ENCODE measurements at places on chromosomes 1 and 21. TPM values are rescaled to one million over a fixed set of nuclear protein-coding genes. Genes with fewer than 3 reads are reported as not detected.
A peak's percentile ranks its signal among the peaks of the same experiment; 100 is the strongest.

DNA sequence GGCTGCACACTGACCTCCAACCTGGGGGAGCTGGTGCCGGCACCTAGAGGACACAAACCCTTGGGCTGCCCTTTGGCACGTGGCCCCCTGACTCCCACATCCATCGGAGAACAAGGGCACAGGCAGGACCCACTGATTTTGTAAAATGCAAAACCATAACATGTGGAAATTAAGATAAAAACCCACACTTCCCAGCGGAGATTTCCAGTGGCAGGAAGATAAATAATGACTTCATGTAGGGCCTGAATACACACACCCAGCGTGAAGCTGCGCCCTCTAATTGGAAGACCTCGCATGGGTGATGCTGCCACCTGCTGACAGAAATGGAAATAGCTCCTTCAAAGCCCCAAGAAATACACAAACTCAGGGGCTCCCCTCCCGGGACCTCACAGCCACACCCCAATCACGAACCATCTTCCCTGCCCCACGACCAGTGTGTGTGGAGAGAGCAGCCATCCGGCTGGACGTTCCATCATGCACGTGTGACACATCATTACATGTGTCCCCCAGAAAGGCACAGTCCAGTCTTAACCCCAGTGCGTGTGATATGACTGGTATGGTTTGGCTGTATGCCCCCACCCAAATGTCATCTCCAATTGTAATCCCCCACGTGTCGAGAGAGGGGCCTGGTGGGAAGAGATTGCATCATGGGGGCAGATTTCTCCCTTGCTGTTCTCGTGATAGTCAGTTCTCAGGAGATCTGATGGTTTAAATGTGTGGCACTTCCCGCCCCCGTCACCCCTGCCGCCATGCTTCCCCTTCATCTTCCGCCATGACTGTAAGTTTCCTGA lies 5.7 kb upstream of the TPRG1L start:
- peak; percentile 74 for DNase-seq

GRCh38 chr1:38455829-38456530 lies 403.6 kb downstream of the RRAGC start:
- DNase-seq, result no peak

- DNase-seq, result no peak
Measured at GRCh38 chr1:61332196-61332753, 249.9 kb downstream of the NFIA start.

GRCh38 chr21:44818640-44819011 lies 764 bp upstream of the SUMO3 start:
- DNase-seq, result no peak

- DNase-seq, result peak; percentile 79
Measured at GRCh38 chr1:13699936-13700520, at the start of gene PRDM2. Gene PRDM2, plus strand, starts transcription at chr1:13700188. Its CDS starts 15,418 bp downstream, at chr1:13715606.

- DNase-seq, result no peak
Measured at GRCh38 chr1:40594187-40594531, 62.7 kb downstream of the ZNF684 start.

GRCh38 chr1:19273106-19273843 lies 15.3 kb downstream of the AKR7A3 start:
- DNase-seq, result no peak

GRCh38 chr1:173666646-173667045 lies 3.0 kb downstream of the ANKRD45 start:
- DNase-seq, result no peak

- no peak for DNase-seq
Measured at GRCh38 chr21:27108701-27109100, 141.8 kb upstream of the ADAMTS5 start.

GRCh38 chr1:216325946-216326345 lies 97.3 kb downstream of the USH2A start:
- DNase-seq, result no peak

DNA sequence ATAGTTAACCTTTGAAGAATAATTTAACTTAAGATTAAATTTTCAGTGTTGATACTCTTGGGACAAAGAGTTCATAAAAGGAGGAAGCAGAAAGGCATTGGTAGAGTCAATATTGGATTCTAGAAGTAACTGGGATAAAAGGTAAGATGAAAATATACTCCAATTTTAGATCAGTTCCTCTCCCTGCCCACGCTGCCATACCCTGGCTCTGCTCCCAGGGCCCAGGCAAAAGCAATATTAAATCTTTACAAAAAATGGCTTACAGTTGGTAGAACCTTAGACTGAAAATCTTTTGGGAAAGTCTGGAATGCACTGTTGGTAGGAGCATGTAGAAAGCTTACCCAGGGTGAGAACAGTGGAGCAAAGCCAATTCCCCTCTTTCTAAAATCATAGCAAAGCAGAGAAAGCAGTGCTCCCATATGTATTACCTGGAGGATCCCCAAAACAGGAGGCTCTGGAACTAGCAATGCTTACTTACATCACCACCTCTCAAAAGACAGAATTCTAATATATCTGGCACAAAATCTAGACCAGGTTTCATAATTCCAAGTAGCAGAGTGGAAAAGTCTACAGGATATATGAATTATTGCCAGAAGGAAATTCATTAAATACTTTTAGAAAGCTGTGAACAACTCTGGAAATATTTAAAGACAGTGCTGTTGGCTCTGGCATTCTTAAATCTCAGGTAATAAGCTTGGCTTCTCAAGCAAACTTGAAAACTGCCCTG lies 24.5 kb downstream of the KIAA0319L start:
- no peak for DNase-seq

- DNase-seq, result no peak
Measured at GRCh38 chr1:40949563-40949962, 29.9 kb upstream of the CTPS1 start.

DNA sequence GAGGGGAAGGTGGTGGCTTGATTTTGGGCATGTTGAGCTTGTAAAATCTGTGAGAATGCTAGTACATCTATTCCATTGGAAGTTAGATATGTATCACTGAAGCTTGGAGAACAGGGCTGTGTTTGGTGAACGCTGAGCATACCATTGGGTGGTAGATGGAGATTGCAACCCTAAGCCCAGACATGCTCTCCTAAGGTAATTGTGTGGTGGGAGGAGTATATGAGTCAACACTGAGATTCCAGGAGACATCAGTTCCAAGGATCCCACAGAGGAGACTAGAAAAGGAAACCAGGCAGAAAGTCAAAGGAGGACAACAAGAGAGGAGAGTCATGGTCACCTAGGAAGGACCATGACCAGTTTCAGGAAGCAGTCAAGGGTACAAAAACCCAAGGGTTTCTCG lies 60.4 kb downstream of the KIF21B start:
- peak; percentile 2 for DNase-seq

DNA sequence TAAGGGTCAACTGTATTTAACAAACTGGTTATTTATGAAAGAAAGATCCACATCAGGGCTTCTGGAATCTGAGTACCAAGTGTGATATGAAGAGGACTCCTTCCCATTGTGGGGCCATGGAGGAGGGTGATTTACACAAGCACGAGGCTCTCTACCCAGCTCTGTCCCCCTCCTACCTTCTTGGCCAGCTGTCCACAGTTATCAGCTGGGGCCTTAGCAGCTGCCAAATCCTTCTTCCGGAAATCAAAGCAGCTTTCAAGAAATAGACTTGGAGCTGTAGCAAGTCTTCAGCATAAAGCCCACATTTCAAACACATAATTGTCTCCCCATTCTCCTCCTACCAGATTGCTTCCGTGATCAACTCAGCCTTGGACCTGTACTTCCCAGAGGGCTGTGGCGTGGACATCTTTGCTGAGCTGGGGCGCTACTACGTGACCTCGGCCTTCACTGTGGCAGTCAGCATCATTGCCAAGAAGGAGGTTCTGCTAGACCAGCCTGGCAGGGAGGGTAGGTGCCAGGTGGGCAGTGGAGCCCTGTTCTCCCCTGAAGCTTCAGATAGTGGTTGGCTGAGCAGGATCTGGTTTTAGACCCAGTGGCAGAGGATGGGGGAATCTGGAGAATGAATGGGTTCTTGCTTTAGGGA lies 15.5 kb downstream of the AZIN2 start:
- DNase-seq, result no peak

GRCh38 chr1:193697115-193697762 lies 510.8 kb upstream of the B3GALT2 start:
- no peak for DNase-seq

GRCh38 chr1:160651433-160652064 lies 4.7 kb upstream of the SLAMF1 start:
- no peak for DNase-seq

GRCh38 chr1:74689621-74690363 lies 16.2 kb upstream of the ERICH3 start:
- DNase-seq, result peak; percentile 58

- no peak for DNase-seq
Measured at GRCh38 chr1:192830595-192831246, 21.9 kb downstream of the RGS2 start.

DNA sequence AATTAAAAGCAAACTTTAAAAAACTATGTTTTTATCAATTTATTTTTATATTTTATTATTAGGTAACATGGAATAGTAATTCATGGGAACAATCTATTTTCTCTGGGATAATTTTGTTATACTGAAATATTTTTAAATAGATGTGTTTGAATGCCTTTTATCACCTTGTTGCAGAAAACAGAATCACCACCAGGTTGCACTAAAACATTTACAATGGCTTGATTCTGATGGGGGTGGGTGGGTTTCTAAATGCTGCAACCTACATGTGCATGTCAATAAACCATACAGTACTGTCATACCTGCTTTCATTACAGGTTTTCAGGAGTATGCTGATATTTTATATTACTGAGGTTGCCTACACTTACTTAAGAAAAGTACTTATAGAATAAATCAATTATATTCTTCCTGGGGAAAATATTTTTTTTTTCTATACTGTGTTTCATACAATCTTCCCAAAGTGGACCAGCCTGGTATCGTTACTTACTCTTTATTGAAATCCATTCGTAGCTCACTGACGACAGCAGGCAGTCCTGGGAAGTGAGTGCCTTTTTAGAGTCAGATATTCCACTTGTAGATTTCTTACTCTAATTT lies 132.8 kb downstream of the PTPRC start:
- DNase-seq, result no peak

DNA sequence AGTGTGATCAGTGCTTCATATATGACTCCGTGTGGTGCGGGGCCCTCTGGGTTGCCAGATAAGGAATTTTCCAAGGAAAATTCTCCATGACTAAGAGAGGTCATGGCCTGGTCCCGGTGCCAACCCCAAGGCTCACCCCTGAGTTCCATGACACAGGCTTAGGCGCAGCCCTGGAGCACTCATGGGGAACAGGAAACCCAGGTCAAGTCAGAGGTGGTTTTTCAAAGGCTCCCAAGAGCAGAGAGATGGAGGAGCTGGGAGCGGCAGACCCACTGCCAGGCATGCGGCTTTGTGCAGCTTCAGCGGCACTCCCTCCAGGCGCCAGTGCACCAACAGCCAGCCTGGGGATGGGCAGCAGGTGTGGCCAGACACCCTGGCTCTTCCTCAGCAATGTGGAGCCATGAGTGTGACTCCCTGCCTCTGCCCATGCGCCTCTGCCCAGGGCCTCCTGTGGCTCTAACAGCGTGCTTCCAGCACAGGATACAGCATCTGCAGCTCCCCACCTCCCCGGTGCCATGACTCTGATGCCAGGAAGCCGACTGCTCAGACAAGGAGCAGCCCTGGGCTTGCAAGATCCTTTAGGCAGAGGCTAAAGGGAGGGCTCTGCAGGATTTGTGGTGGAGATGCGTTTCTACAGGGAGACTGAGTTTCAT lies 47.3 kb downstream of the GPR161 start:
- no peak for DNase-seq

DNA sequence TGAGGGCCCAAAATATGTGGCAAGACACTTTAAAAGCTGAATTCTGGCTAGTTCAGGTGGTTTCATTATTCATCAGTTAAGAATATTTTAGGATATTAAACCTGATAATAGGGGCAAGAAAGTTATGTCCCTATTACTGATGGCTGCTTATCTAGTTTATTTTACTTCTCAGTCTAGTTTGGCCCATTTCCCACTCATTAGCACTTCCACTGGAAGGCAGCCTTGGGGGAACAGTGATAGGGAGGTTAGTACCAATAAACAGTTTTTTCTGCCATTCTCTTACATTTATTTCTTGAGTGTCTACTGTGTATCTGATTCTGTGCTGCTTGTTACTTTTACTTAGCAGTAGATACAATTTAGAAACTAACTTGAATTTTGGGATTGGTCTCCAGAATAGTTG lies 9.0 kb downstream of the PPP1R12B start:
- DNase-seq, result no peak

GRCh38 chr1:24679725-24680124 lies 36.6 kb downstream of the SRRM1 start:
- no peak for DNase-seq

DNA sequence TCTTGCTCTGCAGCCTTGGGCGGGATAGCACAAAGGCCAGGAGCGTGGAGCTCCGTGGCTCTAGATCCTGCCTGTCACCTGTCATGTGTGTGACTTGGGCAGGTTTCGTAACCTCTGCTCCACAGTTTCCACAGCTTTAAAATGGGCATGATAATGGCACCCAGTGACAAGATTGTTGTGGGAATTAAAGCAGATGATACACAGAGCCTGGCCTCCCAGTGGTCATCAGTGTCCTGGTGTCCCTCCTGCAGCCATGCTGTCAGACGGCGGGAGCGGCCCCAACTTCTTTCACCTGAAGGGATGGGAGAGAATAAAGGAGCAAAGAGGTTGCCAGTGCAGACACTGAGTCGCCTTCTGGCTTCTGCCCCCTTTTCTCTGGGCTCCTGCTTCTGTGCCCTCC lies 61.5 kb downstream of the SLC37A1 start:
- DNase-seq, result no peak

DNA sequence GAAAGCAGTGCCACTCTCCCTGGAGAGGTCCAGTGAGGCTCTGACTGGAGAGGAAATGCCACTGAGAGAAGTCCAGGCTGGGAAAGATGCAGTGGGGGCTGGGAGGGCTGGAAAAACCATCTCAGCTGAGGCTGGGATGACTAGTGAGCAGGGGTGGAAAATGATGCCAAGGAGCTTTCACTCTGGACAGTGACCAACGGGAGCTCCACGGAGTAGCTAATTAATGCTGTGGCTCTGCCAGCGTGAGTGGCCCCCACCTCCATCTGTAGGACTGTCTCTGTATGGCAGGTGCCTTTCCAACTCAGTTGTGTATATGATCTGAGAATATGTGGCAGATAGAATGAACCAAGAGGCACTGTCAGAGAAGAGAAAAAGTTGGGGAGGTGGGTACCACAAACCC lies 86.7 kb downstream of the DDX20 start:
- DNase-seq, result no peak

GRCh38 chr1:6110326-6110725 lies 64.6 kb downstream of the KCNAB2 start:
- no peak for DNase-seq

DNA sequence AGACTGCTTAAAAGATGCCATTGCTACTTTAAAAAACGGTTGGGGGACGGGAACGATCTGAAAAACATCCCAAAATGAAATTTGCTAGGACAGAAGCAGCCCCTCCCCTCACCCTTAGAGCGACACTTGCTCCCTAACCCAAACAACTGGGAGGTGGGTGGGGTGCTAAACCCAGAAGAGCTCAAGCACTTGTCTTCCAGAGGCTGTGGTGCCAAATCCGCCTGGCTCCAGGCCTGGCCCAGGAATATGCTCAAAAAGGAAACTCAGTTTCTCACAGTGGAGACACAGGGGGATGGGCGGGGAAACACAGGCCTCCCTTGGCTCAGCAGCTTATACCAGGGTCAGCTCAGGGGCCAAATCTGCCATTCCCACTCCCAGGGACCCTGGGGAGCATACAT lies 644 bp upstream of the PBXIP1 start:
- DNase-seq, result no peak

Gene PHLDA3
- total RNA-seq, result 24.4 TPM

Gene RNF186
- total RNA-seq, result 29.6 TPM

Gene GPR3
- total RNA-seq, result not detected

Gene LHX8
- total RNA-seq, result not detected

Gene KCNA3
- total RNA-seq, result 0.43 TPM

Gene NFASC
- 7.5 TPM for total RNA-seq

Gene TFF2
- total RNA-seq, result 11.3 TPM

Gene ERO1B
- 139 TPM for total RNA-seq

Gene NPHS2
- total RNA-seq, result 0.12 TPM

Gene PIGR
- 28.7 TPM for total RNA-seq

Gene LYPD8
- total RNA-seq, result not detected
